Brain pericyte (primary cell): ENCODE measurements at places on chromosomes 16 and 17.

DNA sequence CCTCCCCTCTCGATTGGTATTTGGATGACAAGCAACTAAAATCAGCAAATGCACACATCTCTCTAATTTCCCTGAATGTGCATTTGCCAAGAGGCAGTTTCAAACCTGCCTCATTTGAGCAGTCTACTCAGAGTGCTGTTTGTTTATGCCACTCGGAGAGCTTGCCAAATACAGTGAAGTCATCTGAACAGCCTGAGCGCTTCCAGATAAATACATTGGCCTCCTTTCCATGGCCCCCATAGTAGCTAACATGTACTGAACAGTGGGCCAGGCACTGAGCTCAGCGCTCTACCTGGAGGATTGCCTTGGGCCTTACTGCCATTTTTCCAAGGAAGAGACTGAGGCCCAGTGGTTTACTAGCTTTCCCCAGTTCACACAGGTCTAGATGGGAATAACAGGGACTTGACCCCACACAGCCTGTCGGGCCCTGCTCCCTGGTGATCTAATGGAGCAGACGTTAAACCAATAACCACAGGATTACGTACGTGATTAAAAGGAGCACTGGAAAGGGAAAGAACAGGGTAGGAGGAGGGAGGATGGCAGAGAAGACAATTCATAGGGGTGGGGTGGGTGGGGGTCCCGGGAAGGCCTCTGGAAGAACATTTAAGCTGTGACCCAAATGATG, 18.7 kb upstream of the ANKRD40CL start:
- no peak for DNase-seq

DNA sequence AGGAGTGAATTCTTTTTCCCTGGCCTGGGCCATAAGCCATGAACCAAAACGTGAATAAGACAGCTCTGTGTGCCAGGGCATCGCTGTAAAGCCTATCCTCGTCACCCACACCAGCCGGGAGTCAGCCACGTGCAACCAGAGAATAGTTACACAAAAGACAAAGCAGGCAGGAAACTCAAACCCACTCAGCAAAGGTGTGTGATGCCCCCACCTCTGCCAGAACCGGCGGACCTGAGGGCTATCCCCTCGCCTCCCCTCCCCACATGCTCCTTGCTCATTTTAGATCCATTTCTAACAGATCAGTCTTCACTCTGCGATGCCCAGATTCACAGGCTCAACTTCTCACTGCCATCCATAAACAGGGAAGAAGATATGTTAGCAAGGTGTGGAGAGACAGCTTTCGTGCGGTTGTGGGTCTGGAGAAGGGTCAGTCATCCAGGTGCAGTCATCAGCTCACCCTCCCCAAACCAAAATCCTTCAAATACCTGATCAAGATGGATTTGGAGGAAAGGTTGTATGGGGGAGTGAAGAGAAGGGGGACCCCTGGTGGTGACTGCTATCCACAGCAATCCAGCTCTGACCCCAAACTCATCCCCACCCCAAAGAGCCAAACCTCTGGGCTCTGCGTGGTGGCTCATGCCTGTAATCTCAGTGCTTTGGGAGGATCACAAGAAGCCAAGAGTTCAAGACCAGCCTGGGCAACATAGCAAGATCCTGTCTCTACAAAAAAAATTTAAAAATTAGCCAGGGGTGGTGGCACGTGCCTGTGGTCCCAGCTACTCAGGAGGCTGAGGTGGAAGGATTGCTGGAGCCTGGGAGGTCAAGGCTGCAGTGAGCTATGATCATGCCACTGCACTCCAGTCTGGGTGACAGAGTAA, 219.2 kb downstream of the C16orf78 start:
- DNase-seq, result no peak

DNA sequence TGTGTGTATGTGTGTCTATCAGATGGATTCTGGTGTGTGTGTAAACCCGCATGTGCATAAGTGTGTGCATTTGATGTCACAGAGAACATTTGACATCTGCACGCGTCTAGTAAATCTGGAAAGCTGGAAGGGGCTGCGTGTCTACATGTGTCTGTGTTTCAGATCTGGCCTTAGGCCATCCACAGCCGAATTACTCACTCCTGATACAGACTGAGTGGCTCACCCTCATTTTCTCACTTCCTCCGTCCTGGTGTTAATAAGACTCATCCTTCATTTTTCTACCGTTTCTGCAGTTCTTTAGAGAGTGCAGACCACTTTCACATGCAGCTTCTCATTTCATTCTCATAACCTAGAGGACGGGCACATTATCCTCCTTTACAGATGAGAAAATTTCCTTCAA, 491.6 kb downstream of the CDH13 start:
- no peak for DNase-seq

DNA sequence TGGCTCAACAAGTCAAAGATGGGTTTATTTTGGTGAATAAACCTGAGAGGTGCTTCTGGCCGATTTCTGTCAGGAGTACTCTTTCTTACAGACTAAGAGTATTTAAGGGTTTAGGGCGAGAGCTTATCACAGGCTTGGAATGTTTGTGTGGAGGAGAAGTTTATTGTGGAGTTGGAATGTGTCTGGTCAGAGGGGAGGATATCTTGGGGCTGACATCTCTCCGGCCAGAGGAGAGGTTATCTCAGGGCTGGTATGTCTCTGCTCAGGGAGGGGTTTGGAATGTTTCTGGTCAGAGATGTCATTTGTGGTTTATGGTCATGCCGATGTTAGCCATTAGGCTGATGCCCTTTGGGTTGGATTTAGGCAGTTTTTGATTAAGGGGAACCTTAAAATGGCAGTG, 236.4 kb upstream of the EEF2KMT start:
- no peak for DNase-seq

DNA sequence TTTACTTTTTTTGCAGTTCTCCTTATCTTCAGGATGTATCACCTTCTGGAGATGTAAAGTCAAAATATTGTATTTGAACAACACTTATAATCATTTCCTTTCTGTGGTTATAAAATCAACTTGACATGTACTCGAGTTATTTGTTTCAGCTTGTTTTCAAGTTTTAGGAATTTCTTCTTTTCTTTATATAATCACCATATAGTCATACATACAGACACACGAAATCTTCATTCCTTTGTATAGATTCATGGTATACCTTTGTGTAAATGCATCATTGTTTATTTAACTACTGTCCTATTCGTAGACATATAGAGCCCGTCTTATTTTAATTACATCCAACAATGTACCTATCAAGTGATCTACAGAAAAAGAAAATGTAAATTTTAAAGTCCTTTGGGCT, 40.1 kb downstream of the CMC2 start:
- no peak for DNase-seq

GRCh38 chr17:732067-732901, at the start of gene TLCD3A:
Gene TLCD3A, plus strand, starts transcription at chr17:732596. Its CDS starts 52 bp downstream, at chr17:732648.
- no peak for DNase-seq

DNA sequence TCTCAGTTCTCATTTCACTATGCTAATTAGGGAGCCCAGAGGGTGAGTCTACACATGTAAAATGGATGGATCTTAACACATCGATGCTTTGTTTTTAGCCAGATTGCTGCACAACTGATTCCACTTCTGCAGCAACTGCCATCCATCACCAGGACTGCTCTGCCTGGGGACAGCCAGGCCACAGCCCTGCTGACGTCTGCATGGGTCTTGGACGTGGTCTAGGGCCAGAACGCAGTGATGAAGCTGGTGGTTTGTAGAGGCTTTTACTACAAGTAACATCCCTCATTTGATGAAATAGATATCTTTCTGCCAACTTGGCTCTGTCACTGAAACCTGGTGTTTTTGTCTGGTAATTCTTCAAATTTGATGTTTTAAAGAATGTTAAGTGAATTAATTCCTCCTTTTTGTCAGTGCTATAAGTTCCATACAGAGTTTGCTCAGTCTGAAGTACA, 50.6 kb downstream of the MARCHF10 start:
- no peak for DNase-seq

DNA sequence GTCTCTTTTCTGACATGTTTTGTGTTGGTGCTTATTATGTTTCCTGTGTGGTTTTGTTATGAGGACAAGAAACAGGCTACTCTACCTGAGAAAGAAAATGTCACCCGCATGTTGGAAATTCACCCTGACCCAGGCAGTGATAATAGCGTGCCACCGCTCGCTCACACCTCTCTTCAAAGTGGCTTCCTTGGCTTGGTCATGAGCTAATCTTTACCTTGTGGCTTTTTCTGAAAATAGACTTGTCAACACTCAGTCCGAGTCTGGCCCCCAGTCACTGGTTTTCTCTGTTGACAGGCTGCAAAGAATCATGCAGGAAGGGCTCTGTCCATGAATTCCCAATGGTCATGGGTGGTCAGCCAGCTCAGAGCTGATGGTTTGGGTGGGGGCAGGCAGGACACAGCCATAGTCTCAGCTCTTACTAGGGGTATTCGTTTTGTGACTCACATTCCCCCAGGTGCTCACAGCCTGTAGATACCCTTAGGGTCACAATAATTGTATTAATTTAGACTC, 121.3 kb upstream of the CACNG5 start:
- DNase-seq, result no peak

DNA sequence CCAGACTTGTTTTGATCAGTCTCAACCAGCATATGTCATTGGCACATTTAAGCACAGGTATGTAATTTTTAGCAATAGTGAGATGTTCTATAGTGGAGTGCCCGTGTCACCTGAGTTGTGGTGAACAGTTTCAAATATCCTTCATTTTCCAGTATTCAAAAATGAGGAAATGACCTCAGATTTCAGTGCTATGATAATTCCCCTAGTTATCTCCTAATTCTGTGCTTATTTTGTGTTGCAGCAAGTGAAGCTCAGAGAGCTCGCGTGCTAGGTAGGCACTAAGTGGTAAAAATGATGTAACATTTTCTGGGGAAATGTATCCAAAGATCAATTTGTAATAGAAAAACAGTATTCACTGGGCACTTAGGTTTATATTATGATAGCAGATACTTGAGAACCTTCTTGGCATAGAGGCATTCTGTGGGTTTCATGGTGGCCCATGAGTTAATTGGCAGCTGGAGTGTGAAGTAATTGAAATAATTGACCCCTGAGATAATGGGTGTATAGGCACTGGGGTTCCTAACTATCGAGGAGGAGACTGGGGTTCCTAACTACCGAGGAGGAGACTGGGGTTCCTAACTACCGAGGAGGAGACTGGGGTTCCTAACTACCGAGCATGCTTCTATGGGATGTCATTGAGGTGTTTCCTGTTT, 159.1 kb downstream of the PRKCA start:
- DNase-seq, result no peak

DNA sequence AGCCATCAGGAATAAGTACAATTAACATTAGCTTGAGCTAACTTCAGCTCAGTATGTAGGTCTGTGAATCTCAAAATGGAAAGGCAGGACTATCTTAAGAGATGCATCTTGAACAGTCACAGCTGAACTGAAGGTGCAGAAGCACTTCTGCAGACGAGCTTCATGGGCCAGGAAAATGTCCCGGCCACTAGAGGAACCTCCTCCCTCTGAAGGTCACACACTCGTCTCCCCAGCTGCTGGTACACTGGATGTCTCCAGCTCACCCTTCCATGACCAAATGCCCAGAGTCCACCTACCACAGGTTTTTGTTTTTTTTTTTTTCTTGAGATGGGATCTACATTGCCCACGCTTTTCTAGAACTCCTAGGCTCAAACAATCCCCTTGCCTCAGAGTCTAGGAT, 33.2 kb downstream of the WDR59 start:
- no peak for DNase-seq

DNA sequence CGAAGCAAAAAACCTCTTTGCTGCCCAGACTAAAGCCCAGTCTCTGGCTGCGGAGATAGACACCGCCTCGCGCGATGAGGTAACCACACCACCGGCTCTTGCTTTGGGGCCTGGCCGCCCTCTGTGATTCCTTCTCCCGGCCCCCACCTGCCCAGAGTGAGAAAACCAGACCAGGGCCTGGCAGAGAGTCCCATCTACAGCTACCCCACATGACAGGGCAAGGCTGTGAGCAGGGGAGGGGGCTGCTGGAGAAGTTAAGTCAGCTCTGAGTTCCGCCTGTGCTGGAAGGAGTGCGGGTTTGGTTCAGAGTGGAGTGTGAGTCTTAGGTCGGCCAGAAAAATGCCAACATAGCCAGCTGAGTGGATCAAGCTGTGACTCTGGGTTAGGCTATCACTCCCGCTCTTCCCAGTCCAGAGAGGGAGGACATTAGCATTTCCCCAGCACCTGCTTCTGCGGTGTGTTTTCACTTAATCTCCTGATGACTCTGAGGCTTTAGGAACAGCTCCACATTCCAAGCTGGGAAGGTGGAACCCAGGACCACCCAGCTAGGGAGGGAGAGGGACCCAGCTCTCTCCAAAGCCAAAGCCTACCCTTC, 139.0 kb downstream of the RAB11FIP4 start:
- DNase-seq, result no peak

DNA sequence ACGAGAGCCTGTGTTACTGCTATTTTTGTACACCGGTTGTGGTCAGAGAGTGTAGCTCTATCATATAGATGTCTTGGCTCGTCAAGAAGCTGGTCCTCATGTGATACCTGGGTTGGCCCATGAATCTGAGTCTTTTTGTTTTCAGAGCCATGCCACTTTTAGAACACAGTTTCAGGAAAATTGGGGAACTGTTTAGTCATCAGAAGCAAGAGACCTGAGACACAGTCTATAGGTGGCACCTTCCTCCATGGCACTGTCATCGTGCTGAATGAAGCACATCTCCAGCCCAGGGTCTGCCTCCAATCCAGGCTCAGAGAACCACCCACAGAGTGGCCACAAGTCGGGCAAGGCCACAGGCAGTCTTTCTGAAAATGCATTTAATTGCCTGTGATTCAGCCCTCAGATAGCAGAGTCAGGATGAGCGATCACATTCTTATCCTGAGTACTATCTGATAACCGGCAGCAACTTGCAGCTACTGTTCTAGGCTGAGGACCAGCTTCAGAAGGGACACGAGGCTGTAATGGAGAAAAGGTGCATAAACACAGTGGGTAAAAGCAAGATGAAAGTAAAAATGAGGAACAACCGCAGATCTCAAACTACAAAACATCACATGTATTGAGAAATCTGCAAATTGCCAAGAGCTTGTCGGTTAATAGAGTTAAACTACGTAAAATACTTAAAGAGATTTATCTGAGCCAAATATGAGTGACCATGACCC, 14.2 kb upstream of the HAPSTR1 start:
- no peak for DNase-seq

GRCh38 chr17:5464717-5465507, 3.9 kb downstream of the DHX33 start:
- DNase-seq, result no peak

DNA sequence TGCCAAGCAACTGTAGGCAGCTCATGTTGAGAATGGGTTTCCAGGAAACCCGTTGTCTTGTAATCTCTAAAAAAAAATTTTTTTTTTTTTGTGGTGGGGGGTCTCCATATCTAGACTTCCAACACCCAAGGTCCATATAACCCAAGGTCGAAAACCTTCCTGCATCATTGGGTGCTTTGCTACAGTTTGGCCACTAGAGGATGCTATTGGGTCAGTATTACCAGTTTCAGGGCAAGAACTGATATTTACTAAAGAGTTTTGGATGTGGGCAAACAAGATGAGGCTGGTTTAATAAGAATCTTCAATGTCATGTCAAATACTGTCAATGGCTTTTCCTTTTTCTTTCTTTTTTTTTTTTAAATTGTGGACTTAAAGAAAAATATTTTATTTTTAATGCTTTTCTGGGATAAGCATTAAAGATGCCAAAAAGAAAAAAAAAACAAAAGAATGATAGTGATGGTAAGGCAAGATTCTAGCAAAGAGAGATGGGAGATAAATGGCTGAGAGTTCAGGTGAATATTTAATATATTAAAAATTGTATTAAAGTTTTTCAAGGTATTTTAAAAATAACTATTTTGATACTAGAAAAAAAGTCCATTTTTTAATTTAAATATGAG, 62.2 kb downstream of the DHRS7C start:
- no peak for DNase-seq

- no peak for DNase-seq
Measured at GRCh38 chr17:1013729-1014090, 16.8 kb downstream of the TIMM22 start.

- DNase-seq, result no peak
Measured at GRCh38 chr16:20740007-20740883, 1.4 kb downstream of the THUMPD1 start.
